ENCODE measurements at places on chromosomes 3 and 15.

DNA sequence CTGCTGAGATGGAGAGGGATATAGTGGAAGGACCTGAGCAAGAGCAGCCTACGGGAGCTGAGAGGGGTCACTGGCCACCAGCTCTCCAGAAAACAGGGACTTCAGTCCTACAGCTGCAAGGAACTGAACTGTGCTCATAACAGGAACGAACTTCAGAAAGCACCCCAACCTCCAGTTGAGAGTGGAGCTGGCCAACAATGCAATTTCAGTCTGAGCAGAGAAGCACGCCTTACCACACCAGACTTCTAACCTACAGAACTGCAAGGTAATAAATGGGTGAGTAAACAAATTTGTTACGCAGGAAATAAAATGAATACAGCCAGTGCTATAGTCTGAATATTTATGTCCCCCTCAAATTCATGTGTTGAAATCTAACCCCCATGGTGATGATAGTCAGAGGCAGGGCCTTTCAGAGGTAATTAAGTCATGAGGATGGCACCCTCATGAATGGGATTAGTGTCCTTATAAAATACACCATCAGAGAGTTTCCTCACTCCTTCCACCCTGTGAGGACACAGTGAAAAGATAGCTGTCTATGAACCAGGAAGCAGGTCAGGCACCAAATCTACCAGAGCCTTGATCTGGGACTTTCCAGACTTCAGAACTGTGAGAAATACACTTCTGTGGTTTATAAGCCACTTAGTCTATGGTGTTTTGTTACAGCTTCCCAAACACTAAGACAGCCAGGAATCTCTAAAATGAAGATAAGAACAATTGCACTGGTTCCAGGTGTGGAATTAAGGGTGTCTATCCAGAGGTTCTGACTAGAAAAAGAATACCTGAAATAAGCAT, 58.6 kb downstream of the SYNM start:
- no peak for DNase-seq

- DNase-seq = no peak
Observed at GRCh38 chr15:68307131-68307928, 29.8 kb downstream of the FEM1B start.

DNA sequence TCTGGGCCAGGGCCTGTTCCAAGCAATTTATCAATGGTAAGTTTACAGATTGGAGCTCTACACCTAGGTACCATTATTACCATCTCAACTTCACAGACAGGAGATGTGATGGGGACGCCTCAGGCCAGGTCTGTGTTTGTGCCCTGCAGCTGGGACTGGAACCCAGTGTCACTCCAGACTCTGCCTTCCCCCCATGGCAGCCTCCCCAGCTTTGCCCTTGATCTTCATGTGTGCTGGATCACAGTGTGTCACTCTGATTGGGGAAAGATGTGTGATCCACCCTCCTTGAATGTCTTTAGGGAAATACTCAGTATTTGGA, 59.6 kb downstream of the MGLL start:
- no peak for DNase-seq

- no peak for DNase-seq
Observed at GRCh38 chr3:12046406-12046805, 42.2 kb downstream of the SYN2 start.

DNA sequence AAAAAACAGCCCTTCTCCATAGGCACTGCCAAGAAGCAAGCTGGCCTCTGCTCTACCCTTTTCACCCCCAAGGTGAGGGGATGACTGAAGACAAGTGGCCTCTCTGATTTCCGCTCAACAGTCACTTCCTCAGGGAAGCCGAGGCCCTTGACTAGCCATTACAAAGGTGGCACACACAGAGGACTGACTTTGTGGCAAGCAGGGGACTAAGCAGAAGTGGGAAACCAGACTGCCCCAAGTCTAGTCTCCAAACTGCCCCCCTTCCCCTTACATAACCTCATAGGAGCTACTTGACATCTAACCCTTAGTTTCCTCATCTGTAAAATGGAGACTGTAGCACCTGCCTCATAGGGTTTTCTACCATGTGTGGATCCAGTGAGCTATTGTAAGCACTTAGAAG, 118.9 kb downstream of the FOXP1 start:
- no peak for DNase-seq

DNA sequence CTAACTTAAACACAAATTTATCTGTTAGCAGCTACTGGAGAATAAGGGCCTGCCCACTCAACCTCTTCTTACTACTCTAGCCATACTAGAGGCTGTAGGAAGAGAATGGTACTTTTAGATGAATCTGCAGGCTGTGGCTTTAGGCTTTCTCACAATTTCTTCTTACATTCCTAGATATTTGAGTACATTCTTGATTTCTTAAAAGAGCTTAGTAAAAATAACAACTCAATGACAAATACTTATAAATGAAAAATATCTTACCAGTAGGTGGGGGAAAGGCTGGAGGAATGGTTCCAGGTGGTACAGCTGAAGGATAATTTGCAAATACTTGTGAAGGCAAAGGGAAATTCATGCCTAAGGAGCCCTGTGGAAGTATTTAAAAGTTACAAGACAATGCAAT, 92.9 kb upstream of the GK5 start:
- DNase-seq = no peak

- no peak for DNase-seq
Observed at GRCh38 chr3:24937780-24938179, 443.1 kb upstream of the THRB start.

Measured in posterior cingulate gyrus (tissue), 11 donors.